GM04503 (cell line): ENCODE measurements at places on chromosomes 1 and 21.

GRCh38 chr1:64686828-64687724 lies 57.8 kb upstream of the RAVER2 start:
- no peak for DNase-seq

GRCh38 chr1:37731312-37732019 lies 33.5 kb downstream of the EPHA10 start:
- DNase-seq = no peak

- no peak for DNase-seq
Measured at GRCh38 chr21:25791319-25791718, 56.5 kb downstream of the GABPA start.

- DNase-seq = no peak
Measured at GRCh38 chr1:197814306-197814705, 39.0 kb upstream of the DENND1B start.

- DNase-seq = no peak
Measured at GRCh38 chr1:203287109-203287893, 18.0 kb upstream of the BTG2 start.

DNA sequence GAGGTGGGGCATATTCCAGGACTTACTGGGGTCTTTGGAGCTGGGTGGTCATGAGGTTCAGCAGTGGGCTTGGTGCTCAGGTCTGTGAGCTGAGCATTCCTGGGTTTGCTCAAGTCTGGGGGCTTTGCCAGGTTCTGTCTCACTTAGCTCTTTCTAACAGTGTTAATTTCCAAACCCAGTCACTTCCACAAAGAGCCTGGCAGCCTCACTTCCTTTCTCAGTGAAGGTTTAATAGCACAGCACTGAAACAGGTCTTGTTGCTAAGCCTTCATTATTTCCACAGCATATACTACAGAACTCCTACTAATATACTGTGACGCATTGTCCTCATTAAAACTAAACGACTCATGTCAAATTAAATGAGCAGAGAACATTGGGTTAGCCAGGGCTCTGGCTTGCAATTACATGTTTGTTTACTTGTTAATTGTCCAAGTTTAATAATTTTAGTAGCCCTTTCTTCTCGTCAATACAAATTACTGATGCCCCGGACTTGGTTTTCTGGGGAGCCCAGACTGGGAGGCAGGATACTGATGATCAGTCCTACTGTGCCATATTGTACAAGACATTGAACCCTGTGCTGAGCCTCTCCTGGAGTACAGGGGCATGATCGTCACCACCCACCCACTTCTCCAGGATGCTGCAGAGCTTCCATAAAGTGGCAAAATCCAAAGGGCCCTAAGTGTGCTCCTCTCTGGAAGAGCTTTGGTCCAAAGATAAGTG lies 170.7 kb downstream of the IER5 start:
- DNase-seq = no peak

DNA sequence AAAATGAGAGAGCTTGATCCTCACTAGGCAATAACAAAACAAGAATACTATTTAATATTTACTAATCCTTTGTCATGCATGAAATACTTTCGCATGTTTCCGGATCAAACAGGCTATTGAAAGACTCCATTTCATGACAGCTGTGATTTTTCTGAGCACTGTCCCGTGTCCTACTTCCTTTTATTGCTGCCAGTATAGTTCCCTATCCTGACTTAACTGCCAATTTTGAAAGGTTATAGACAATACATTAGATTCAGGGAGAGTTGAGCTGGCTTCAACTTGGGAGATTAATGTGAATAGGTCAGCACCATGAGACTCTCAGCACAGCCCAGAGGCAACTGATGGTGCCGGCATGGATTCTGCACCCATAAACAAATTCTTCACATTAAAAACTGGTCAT lies 225.8 kb downstream of the VAV3 start:
- DNase-seq = no peak

GRCh38 chr1:230077436-230078213 lies 10.6 kb downstream of the GALNT2 start:
- DNase-seq = no peak

DNA sequence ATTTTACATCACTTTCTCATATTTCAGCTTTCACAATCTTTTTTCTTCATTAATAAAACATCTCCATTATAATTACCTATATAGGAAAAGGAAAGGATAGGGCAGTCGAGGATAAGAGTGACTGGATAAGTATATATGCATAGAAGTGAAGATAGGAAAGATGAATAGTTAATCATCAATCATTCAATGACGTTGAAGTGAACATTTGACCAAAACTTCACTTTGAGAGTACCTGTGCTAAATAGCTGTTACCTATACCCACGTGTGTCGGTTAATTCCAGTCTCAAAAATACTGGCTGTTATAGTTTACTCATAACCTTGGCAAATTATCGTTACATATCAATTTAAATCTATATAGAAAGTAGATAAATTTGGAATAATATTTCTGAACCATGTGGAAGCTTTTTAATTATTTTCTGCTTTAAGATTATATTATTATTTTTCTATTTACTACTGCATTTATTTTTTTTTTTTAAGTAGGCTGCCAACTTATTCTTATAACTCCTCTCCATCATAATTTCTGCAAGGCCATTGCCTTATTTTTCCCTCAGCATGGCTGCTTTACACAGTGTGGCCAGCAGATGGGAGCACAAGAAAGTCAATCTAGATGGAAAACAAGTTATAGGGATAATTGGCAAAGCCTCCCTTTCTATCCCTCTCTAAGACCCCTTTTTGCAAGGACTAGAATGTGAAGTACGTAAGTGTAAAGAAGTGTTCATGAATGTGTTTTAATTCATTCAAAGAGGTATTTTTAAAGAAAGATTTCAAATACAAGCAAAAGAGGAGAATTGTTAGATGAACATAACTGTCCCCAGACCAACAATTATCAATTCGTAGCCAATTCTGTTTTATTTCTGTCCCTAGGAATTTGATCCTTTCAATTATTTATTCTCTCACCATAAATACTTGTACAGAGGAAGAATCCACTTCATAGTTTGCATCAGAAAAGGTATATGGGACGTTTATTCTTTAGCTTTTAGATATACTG lies 290.4 kb downstream of the KCNT2 start:
- DNase-seq = no peak

- no peak for DNase-seq
Measured at GRCh38 chr1:99850459-99851291, 514 bp downstream of the AGL start.

- no peak for DNase-seq
Measured at GRCh38 chr1:40862008-40862863, at the start of gene CITED4. Gene CITED4 (minus strand): TSS chr1:40862363. CDS start chr1:40862127, 236 bp downstream.

GRCh38 chr1:228287541-228288425 lies 79.9 kb downstream of the OBSCN start:
- no peak for DNase-seq

- DNase-seq = no peak
Measured at GRCh38 chr1:43067977-43068751, 103.9 kb downstream of the EBNA1BP2 start.

- DNase-seq = no peak
Measured at GRCh38 chr1:156760092-156760795, 7.1 kb upstream of the PRCC start.

- DNase-seq = no peak
Measured at GRCh38 chr1:230503726-230504125, 77.6 kb upstream of the PGBD5 start.

GRCh38 chr1:157277281-157277680 lies 139.1 kb upstream of the ETV3 start:
- no peak for DNase-seq

DNA sequence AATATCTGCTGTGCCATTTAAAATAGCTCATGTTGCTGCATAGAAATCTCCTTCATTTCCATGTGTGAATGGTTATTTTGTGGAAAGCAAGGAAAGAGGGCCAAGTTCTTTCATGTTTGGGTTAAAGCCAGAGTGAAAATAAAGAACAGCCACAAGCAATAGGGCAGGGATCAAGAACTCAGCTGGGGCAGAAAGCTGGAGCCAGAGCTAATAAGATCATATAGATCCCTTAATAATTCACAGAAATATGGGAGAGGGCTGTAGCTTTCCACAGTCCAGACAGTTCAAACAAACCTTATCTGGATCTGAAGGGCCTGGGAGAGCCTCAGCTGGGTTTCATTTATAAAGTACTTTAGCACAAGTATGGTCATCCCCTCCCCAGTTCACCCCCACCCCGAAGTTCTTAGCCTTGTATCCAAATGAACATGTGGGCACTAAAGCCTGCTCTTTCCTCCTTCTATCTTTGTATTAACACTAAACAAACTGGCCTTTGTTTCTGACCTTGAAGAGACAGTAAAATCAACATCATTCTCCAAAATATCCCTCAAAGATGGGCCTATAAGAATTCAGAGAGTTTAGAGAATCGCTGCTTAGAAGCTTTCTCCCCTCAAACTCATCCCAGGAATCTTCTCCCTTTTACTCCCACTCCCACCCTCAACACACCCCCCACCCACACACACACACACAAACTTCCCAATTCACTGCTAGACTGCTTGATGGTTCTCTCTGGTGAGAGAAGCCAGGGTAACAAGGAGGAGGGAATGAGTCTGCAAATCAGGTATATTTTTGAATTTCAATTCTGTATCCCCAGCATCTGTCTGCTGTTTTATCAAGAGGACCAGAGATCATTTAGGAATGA lies 41.7 kb downstream of the UTP25 start:
- DNase-seq = no peak

GRCh38 chr1:61967750-61968149 lies 225.5 kb downstream of the PATJ start:
- peak; percentile 9 for DNase-seq

GRCh38 chr1:14415396-14415795 lies 183.1 kb upstream of the KAZN start:
- DNase-seq = no peak

DNA sequence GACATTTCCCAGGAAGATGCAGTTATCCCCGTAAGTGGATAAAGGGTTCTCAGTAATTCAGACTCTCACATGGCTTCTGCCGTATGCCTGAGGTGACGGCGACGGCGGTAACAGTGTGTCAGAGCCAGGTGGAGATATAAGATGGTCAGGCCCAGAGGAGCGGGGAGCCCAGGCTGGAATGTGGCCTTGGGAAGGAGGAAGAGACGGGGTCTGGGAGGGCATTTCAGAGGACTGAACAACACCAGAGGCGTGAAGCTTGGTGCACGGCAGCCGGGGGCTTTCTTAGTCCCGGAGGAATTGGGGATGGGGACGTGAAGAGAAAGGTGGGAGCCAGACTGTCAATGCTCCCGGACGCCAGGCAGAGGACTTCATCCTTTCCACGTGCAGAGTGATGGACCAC lies 1.0 kb downstream of the RER1 start:
- DNase-seq = no peak

- no peak for DNase-seq
Measured at GRCh38 chr1:92599184-92599583, 112.5 kb upstream of the GFI1 start.

- no peak for DNase-seq
Measured at GRCh38 chr1:245322673-245323072, 167.9 kb downstream of the KIF26B start.

GRCh38 chr1:91696321-91696720 lies 189.6 kb downstream of the TGFBR3 start:
- no peak for DNase-seq

GRCh38 chr1:204293605-204294337 lies 66.0 kb downstream of the PLEKHA6 start:
- no peak for DNase-seq

- no peak for DNase-seq
Measured at GRCh38 chr1:150748878-150749719, 16.5 kb downstream of the CTSS start.

GRCh38 chr1:61490924-61491323 lies 234.0 kb downstream of the TM2D1 start:
- DNase-seq = no peak

DNA sequence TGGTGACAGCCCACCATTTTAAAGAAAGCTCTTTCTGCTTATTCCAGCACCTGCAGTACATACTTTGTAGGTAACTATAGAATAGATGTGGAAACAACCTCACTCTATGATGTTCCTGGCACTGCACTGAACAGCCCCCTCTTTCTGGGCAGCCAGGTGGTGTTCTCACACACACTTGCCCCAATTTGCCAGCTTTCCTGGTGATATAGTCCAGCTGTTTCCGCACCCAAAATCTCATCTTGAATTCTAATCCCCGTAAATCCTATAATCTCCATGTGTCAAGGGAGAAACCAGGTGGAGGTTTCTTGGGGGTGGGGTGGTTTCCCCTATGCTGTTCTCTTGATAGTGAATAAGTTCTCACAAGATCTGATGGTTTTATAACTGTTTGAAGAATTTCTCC lies 102.2 kb downstream of the FCRL5 start:
- no peak for DNase-seq

GRCh38 chr1:19066874-19067181 lies 110.4 kb upstream of the IFFO2 start:
- DNase-seq = no peak

DNA sequence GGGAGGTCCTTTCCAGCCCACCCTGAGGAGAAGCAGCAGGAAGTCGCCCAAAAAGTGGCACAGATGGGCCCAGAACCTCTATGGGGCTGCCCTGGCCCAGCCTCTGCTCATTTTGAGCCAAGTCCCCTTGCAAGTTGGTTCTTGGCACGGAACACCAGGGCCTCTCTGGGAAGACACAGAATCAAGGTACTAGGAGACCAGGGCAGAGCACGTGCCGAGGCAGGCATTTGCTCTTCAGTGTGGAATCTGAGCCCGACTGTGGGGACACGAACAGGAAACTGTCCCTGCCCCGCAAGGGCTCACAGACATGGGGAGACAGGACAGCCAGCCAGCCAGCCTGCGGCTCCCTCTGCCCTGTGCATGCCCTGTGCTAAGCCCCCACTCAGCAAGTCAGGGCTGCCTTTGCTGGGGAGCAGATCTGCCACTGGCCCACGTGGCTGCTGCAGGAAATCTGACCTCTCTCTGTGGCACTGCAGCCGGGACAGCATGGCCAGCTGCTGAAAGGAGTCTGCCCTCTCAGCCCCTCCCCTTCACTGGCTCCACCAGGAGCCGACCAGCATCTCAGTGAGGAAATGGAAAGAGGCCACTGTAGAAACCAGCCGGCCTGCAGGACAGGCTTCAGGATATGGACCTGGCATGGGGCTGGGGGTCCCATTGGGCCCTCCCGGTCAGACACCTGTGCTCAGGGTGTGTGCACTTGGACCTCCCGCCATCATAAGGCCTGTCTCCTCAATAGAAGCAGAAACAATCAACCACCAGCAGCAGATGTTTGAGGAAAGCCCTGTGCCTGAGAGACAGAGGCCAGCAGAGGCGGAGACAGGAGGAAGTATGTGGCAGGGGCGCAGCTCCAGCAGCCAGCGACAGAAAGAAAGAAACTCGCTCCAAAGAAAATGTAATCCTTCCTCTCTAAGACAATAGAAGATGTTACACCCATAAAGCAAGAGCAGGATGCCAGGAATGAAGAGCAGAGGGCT lies 3.7 kb downstream of the ARHGEF16 start:
- DNase-seq = no peak

- DNase-seq = no peak
Measured at GRCh38 chr1:50295566-50295965, 127.7 kb downstream of the DMRTA2 start.

- no peak for DNase-seq
Measured at GRCh38 chr1:215728169-215728568, 161.1 kb downstream of the KCTD3 start.
